ENCODE measurements at places on chromosomes 2 and 18. TPM values are rescaled to one million over a fixed set of nuclear protein-coding genes. Genes with fewer than 3 reads are reported as not detected.

GRCh38 chr2:69563021-69563420, 80.5 kb downstream of the AAK1 start:
- no peaks in the 10 kb centered on the region for H3K27me3 ChIP-seq
- no peak for ATAC-seq
- no peaks in the 10 kb centered on the region for H3K36me3 ChIP-seq
- no peak overlapping the region for H3K4me3 ChIP-seq

DNA sequence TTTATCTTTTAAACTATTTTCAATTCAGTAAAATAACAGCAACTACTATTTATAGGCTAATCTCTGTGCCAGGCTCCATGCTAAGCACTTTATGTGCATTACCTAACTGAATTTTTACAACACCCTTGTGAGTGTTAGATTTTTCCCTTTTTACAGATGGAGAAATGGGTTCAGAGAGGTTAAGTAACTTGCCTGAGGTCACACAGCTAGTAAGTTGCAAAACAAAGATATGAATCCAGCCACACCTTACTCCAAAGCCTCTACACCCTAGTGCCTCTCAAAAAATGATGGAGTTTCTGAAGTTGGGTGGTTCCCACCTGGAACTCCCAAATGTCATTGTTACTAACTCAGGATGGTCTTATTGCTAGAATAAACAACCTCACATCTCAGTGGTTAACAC, 60.8 kb downstream of the RHOB start:
- no peaks in the 10 kb centered on the region for H3K27me3 ChIP-seq
- ATAC-seq: no peak
- peaks cover 11% of the 10 kb centered on the region for H3K4me1 ChIP-seq
- no peak overlapping the region for H3K4me3 ChIP-seq
- no peak overlapping the region for H3K27ac ChIP-seq

DNA sequence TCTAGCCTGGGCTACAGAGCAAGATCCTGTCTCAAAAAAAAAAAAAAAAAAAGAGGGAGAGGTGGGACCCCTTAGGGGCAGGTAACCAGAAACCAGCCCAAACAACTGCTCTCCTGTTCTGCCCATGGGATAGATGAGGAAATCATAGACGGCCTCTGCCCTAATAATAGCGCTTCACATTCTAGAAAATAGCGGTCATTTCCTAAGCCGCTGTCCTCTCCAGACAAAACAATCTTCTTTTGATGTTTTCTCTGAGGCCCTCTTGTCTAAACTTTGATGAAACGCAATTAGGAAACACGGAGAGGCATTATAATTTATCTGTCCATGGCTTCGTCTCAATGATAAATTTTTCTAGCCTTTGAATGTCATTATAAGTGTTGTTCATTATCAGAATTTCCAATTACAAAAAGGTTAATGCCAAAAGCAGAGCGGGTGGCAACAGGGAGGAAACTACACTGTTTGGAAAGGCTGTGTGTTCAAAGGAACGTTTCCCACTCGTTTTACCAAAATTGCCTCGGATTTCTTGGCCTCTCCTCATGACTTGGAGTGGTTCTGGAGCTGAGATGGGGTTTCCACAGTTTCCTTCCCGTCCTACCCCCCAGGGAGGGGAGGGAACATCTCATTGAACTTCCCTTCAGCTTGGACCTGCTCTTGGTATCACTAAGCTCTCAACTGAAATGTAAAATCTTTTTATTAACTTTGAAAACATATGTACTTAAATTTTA, 151.6 kb upstream of the ZNF236 start:
- H3K27me3 ChIP-seq: no peaks in the 10 kb centered on the region
- H3K36me3 ChIP-seq: no peaks in the 10 kb centered on the region
- peak; percentile 77 for ATAC-seq
- H3K4me1 ChIP-seq: no peaks in the 10 kb centered on the region
- no peak overlapping the region for H3K4me3 ChIP-seq
- no peak overlapping the region for H3K27ac ChIP-seq

- H3K4me1 ChIP-seq: no peaks in the 10 kb centered on the region
- H3K36me3 ChIP-seq: no peaks in the 10 kb centered on the region
- no peak for ATAC-seq
- no peak overlapping the region for H3K27ac ChIP-seq
- no peaks in the 10 kb centered on the region for H3K27me3 ChIP-seq
- no peak overlapping the region for H3K4me3 ChIP-seq
Observed at GRCh38 chr2:16114836-16115235, 174.5 kb downstream of the MYCN start.

GRCh38 chr18:30971338-30971956, 71.1 kb downstream of the DSC3 start:
- ATAC-seq: no peak
- no peak overlapping the region for H3K4me3 ChIP-seq
- H3K36me3 ChIP-seq: no peaks in the 10 kb centered on the region
- no peak overlapping the region for H3K27ac ChIP-seq

GRCh38 chr18:70523035-70523791, 234.4 kb downstream of the SOCS6 start:
- no peak overlapping the region for H3K27ac ChIP-seq
- H3K4me3 ChIP-seq: no peak overlapping the region
- H3K36me3 ChIP-seq: no peaks in the 10 kb centered on the region
- no peaks in the 10 kb centered on the region for H3K27me3 ChIP-seq

DNA sequence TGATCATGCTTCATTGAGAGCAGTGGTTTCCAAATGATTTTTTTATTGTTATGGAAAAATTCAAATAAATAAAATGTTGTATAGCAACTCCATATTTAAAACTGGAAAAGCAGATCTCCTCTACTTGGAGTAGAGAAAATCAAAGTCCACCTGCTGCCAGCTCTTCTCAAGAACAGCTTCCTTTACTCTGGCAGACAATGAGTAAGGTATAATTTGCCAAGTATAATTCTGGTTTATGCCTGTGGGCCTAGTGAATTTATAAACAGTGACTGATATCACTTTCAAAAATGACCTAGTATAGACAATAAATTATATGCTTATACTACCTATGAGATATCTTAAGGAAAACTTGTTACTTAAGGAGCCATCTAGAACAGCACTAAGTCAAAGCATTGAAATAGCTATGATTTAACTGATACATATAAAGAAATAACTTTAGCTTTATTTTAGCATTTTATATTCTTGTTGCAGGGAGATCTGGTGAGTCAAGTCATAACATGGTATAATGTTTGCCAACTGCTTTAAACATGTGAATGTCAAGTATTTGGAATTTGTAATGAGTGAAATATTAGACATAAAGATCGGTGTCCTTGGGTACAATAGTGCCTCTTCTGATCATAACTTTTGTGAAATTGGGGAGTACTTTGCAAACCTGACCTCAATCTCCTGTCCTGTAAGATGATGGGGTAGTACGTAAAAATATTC, 1389.1 kb upstream of the PIK3C3 start:
- no peak overlapping the region for H3K27ac ChIP-seq
- H3K27me3 ChIP-seq: no peaks in the 10 kb centered on the region
- no peaks in the 10 kb centered on the region for H3K36me3 ChIP-seq
- no peak for ATAC-seq
- no peak overlapping the region for H3K4me3 ChIP-seq
- no peaks in the 10 kb centered on the region for H3K4me1 ChIP-seq

DNA sequence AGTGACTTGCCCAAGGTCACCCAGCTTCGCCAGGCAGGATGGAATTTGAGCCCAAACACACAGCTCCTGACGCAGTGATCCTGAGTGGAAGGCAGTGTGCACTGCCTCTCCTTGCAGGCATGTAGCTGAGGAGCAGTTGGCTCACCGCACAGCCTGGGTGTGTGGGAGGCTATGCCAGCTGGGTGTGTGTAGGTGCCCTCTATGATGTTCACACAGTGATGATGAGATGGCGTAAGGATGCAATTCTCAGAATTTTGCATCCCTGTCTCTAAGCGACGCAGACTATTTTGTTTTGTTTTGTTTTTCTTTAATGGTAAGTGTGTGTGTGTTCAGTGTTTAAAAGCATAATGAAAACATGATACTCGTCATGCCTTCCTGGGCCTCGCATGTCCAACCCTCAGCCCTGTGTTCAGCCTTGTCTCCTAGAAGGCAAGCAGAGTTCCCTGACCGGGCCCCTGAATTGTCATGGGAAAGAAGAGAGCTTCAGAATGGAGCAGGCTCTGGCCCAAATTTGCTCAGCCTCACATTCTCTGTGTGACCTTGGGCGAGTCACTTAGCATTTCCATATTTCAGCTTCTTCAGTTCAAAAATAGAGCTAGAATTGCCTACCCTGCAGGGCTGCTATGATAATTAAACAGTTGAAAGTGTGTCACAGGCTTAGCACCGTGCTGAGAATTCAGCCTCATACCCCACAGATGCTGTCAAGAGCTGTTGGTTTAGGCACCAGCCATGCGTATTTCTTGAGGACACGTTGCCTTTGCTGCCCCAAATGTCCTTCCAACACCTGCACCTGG, 603.6 kb upstream of the RAB6C start:
- H3K27me3 ChIP-seq: no peaks in the 10 kb centered on the region
- ATAC-seq: no peak
- H3K27ac ChIP-seq: no peak overlapping the region
- H3K4me1 ChIP-seq: no peaks in the 10 kb centered on the region

DNA sequence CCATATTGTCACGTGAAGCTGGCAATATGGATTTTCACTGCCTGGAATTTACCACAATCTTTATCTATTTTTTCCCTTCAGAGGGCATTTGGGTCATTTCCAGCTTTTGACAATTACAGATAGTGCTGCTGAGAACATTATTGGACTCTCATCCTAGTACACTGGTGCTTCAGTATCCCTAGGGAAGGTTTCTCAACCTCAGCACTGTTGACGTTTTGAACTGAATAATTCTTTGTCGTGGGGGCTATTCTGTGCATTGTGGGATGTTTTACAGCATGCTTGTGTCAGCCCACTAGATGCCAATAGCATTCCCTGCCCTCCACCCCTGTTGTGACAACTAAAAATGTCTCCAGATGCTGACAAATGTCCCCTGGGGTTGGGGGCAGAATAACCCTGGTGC, 185.7 kb downstream of the TPGS2 start:
- no peak for ATAC-seq
- H3K27ac ChIP-seq: no peak overlapping the region
- no peaks in the 10 kb centered on the region for H3K27me3 ChIP-seq
- no peaks in the 10 kb centered on the region for H3K36me3 ChIP-seq
- H3K4me1 ChIP-seq: peaks cover 22% of the 10 kb centered on the region
- no peak overlapping the region for H3K4me3 ChIP-seq

GRCh38 chr2:121263996-121264715, 20.8 kb downstream of the TFCP2L1 start:
- H3K27ac ChIP-seq: no peak overlapping the region
- H3K36me3 ChIP-seq: no peaks in the 10 kb centered on the region
- H3K4me1 ChIP-seq: no peaks in the 10 kb centered on the region
- ATAC-seq: no peak
- H3K4me3 ChIP-seq: no peak overlapping the region

DNA sequence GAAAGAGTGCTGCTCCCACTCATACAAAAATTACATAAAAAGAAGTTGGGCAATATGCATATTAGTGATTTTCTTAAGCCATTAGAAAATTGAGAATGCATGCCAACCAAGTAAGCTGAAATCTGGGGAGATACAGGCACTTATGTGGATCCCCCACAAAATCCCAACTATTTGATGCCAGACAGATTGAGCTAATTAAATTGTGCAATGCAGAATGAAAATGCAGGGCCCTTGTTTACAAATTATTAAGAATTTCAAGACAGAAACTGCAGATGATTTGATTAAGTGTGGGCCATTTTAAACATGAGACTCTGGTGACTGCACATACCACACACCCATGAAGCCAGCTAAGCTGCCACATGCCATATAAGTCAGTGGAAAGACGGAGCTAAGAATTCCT, 554.5 kb downstream of the CBLN2 start:
- H3K36me3 ChIP-seq: no peaks in the 10 kb centered on the region
- no peak overlapping the region for H3K27ac ChIP-seq
- no peaks in the 10 kb centered on the region for H3K4me1 ChIP-seq
- H3K27me3 ChIP-seq: no peaks in the 10 kb centered on the region
- H3K4me3 ChIP-seq: no peak overlapping the region

GRCh38 chr2:105858868-105859693, 114.4 kb downstream of the NCK2 start:
- no peak for ATAC-seq
- H3K36me3 ChIP-seq: peaks cover 20% of the 10 kb centered on the region
- no peak overlapping the region for H3K4me3 ChIP-seq
- no peaks in the 10 kb centered on the region for H3K27me3 ChIP-seq

DNA sequence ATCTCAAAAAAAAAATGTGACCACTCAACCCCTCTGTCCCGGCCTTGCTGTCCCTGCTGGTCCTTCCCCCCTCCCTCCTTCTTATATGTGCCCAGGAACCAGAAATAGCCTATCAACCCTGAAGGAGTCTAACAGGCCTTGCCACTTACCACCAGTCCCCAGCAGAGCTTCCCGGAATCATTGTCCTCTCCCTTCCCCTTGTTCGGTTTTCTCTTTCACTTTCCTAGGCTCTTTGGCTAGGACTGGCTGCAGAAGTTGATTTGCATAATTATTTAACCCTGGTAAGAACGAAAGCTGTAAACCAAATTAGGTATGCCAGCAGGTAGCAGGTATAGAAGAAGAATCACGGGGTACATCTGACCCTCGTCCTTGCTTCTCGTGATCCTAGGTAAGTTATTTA, 72.6 kb upstream of the ZNF532 start:
- H3K4me1 ChIP-seq: no peaks in the 10 kb centered on the region
- H3K27ac ChIP-seq: no peak overlapping the region
- no peak overlapping the region for H3K4me3 ChIP-seq
- no peaks in the 10 kb centered on the region for H3K36me3 ChIP-seq
- no peak for ATAC-seq
- H3K27me3 ChIP-seq: no peaks in the 10 kb centered on the region

- ATAC-seq: no peak
- H3K36me3 ChIP-seq: no peaks in the 10 kb centered on the region
Observed at GRCh38 chr2:129759472-129760010, 219.9 kb upstream of the RAB6C start.

DNA sequence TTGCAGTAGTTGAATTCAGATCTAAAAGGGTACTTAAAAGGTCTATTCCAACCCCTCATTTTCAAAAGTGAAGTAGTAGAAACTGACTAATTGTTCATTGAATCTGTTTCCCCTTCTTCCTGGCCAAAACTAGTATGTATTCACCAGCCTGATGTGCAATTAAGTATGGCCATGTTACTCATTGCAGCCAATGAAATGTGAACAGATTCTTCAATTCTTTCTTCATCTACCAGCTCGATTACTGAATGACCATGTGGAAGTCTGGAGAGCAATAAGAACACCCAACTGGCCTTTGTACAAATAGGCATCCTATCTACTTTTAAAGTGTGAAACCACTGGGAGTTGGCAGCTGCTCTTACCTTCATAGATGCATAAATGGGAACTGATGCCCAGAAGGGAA, 449.0 kb upstream of the ID2 start:
- ATAC-seq: no peak
- no peaks in the 10 kb centered on the region for H3K4me1 ChIP-seq
- no peak overlapping the region for H3K27ac ChIP-seq
- H3K27me3 ChIP-seq: no peaks in the 10 kb centered on the region
- H3K4me3 ChIP-seq: no peak overlapping the region
- H3K36me3 ChIP-seq: no peaks in the 10 kb centered on the region

GRCh38 chr2:224576088-224576715, 9.0 kb downstream of the CUL3 start:
- peaks cover 95% of the 10 kb centered on the region for H3K4me1 ChIP-seq
- H3K27ac ChIP-seq: no peak overlapping the region
- no peaks in the 10 kb centered on the region for H3K36me3 ChIP-seq
- ATAC-seq: no peak
- H3K27me3 ChIP-seq: no peaks in the 10 kb centered on the region
- H3K4me3 ChIP-seq: no peak overlapping the region

Gene SATB2
- 2.2 TPM for total RNA-seq

Gene DNER
- 4.4 TPM for total RNA-seq
